ENCODE measurements at places on chromosomes 7 and 10.

GRCh38 chr10:78215645-78216044, 182.0 kb downstream of the RPS24 start:
- H3K4me3 ChIP-seq, result no peak overlapping the region
- H3K27me3 ChIP-seq, result no peaks in the 10 kb centered on the region
- peak overlapping the region; percentile 29 for H3K27ac ChIP-seq

DNA sequence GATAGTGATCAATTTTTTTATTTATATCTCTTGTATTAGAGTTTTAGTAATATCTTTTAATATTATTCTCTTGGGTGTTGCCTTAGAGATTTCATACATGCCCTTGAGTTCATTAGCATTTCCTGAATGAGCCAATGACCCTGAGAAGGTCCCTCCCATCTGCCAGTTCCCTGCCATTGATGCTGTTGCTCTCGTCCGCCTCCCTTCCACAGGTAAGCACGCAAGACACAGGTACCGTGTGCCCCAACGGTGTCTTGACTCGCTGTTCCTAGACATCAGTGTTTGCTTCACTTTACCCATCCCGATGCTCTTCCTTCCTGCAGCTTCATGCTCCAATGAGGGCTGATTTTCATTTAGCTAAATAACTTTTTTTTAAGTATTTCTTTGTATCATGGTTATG, 19.7 kb upstream of the PWWP2B start:
- H3K4me3 ChIP-seq, result no peak overlapping the region
- peak; percentile 58 for DNase-seq
- H3K4me1 ChIP-seq, result no peaks in the 10 kb centered on the region
- H3K27me3 ChIP-seq, result no peaks in the 10 kb centered on the region
- H3K27ac ChIP-seq, result no peak overlapping the region
- H3K36me3 ChIP-seq, result no peaks in the 10 kb centered on the region

- H3K36me3 ChIP-seq, result no peaks in the 10 kb centered on the region
- H3K27me3 ChIP-seq, result no peaks in the 10 kb centered on the region
- no peak overlapping the region for H3K27ac ChIP-seq
- H3K4me1 ChIP-seq, result no peaks in the 10 kb centered on the region
Measured at GRCh38 chr10:1375346-1376170, 319.4 kb downstream of the WDR37 start.

DNA sequence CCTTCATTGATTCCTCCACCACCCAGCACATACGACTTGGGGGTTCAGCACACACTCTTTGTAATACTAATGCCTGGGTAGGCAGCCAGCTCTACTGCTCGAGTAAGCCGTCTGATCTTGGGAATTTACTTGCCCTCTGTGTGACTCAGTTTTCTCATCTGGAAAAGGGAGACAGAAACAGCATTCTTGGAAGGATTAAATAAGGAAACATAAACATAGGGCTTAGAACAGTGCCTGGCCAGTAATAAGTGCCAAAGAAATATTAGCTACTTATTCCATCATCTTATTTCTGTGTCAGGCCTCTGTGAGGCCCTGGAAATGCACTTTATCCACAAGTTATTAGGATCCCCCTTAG, 130.1 kb downstream of the TNS3 start:
- peaks cover 4% of the 10 kb centered on the region for H3K36me3 ChIP-seq
- DNase-seq, result no peak
- peak overlapping the region; percentile 92 for H3K27ac ChIP-seq
- no peaks in the 10 kb centered on the region for H3K27me3 ChIP-seq
- peaks cover 51% of the 10 kb centered on the region for H3K4me1 ChIP-seq

- H3K4me1 ChIP-seq, result no peaks in the 10 kb centered on the region
- H3K27me3 ChIP-seq, result no peaks in the 10 kb centered on the region
- no peak overlapping the region for H3K27ac ChIP-seq
Measured at GRCh38 chr10:19895500-19895899, 79.3 kb downstream of the PLXDC2 start.

DNA sequence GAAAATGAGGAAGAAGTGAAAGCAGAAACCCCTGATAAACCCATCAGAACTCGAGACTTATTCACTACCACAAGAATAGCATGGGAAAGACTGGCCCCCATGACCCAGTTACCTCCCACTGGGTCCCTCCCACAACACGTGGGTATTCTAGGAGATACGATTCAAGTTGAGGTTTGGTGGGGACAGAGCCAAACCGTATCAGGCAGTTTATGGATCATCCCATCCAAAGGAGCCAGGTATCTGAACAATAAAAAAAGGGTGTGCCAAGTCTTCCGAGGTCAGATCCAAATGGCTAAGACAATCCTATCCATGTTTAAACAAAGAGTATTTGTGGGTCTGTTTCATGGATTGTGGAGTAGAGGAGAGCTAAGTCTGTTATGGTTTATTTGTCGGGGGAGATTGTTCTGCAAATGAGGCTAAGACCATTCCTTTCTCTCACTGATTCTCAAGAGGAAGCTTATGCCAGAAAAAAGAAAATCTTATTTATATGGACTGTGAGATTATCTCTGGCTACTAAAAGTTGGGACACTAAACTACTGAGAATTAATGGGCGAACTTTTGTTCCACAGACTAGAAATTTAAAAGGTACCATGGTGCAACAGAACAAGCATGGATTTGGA, 203.7 kb downstream of the IPMK start:
- H3K27me3 ChIP-seq, result peaks cover 23% of the 10 kb centered on the region
- H3K36me3 ChIP-seq, result no peaks in the 10 kb centered on the region
- no peak overlapping the region for H3K4me3 ChIP-seq
- H3K27ac ChIP-seq, result no peak overlapping the region
- no peak for DNase-seq

DNA sequence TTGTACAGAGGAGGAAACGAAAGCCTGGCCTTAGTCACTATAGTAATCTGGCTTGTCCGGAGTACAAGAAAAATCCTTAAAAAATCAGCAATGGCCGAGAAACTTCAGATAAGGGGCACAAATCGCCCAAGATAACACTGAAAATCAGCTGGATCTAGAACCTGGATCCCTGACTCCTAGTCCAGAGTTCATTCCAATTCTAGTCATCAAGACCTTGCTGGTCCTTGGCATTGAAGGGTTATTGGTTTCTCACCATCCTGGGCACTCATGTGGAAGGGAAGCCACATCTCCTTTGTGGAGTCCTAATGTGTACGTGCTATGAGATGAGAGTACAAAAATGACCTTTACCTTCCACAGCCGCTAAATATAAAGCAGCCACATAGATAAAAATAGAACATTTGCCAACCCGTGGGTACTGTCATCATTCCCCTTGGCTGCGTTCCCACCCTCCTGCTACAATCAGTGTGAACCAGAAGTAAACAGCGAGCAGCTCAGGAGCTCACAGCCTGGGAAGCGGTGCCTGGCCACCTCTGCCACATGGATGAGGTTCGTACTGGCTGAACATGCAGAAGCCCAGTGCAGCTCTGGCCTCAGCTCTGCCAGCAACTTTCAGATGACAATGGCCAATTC, 116.0 kb upstream of the PDLIM1 start:
- no peaks in the 10 kb centered on the region for H3K4me1 ChIP-seq
- H3K27me3 ChIP-seq, result no peaks in the 10 kb centered on the region
- DNase-seq, result no peak
- H3K36me3 ChIP-seq, result no peaks in the 10 kb centered on the region
- H3K4me3 ChIP-seq, result no peak overlapping the region
- H3K27ac ChIP-seq, result no peak overlapping the region

GRCh38 chr7:105826143-105826542, 50.3 kb downstream of the ATXN7L1 start:
- no peak overlapping the region for H3K4me3 ChIP-seq
- H3K36me3 ChIP-seq, result no peaks in the 10 kb centered on the region
- no peak for DNase-seq
- no peak overlapping the region for H3K27ac ChIP-seq
- peaks cover 46% of the 10 kb centered on the region for H3K4me1 ChIP-seq

DNA sequence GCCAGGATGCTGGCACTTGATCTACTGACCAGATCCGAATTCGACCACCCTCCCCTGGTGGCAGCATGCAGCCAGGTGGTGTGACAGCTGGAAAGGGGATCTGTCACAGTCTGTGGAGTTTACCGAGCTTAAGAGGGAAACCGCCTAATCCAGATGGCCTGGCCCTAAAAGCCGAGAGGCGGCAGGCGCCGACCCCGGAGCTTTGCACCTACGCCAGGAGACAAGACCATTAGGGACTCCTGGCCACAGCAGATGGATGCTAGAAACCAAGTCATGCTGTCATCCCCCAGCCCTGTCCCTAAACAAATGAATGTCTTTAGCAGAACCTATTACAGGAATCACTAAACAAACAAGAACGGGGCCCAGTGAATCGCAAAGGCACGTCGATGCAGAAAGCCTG, 27.7 kb downstream of the RCC1L start:
- no peaks in the 10 kb centered on the region for H3K27me3 ChIP-seq
- peaks cover 33% of the 10 kb centered on the region for H3K36me3 ChIP-seq
- peak; percentile 31 for DNase-seq
- H3K27ac ChIP-seq, result no peak overlapping the region

- H3K36me3 ChIP-seq, result no peaks in the 10 kb centered on the region
- no peak overlapping the region for H3K4me3 ChIP-seq
- H3K27ac ChIP-seq, result peak overlapping the region; percentile 24
- no peaks in the 10 kb centered on the region for H3K27me3 ChIP-seq
- DNase-seq, result no peak
Measured at GRCh38 chr7:17185690-17186070, 112.8 kb upstream of the AHR start.

DNA sequence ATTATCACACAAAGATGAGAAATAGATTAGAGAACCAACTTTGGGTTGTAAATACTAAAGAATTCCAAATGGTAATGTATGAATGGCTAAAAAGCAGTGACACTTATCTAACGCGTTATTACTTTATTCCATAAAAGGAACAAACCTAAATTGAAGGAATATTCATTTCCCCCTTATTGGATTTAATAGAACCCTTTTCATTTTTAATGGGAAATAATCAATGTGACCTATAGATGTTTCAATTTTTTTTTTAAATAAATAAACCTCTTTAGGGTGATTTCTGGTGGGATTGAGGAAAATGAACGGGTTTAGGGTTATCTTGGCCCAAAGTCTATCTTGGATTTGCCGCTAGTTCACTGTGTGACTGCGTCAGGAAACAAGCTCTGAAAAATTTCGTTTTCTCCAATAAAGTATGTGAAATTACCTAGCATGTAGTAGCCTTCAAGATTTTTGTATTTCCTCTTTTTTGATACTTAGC, 1.9 kb upstream of the ACBD5 start:
- H3K27ac ChIP-seq, result peak overlapping the region; percentile 80
- H3K4me3 ChIP-seq, result peak overlapping the region; percentile 80
- H3K27me3 ChIP-seq, result no peaks in the 10 kb centered on the region

DNA sequence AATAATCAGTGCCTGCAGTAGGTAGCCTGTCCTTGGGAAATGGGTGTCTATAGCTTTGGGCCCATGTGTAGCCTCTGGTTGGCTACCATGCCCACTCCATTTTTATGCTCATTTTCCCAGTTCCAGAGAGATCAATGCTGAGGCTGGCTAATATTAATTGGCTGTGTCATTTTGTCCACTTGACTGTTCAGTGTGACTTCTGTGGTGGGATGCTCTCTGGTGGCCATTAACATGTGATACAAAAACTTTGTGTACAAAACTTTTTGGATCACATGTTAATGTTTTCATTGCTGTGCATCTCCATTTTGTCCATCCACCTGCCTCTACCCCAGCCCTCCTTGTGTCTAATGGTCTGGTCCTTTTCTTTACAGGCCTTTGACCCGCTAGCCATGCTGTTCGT, 22.7 kb downstream of the VIM start:
- H3K36me3 ChIP-seq, result no peaks in the 10 kb centered on the region
- H3K27me3 ChIP-seq, result no peaks in the 10 kb centered on the region
- no peak overlapping the region for H3K27ac ChIP-seq
- no peak for DNase-seq
- H3K4me3 ChIP-seq, result no peak overlapping the region

All from osteoblast (primary cell).